Thyroid gland (tissue), 4 donors: ENCODE measurements at places on chromosomes 12 and 14. TPM values are rescaled to one million over a fixed set of nuclear protein-coding genes. Genes with fewer than 3 reads are reported as not detected.

- H3K36me3 ChIP-seq = no peaks in the 10 kb centered on the region
- H3K27me3 ChIP-seq = no peaks in the 10 kb centered on the region
- H3K27ac ChIP-seq = no peak overlapping the region
- H3K4me1 ChIP-seq = no peaks in the 10 kb centered on the region
Measured at GRCh38 chr14:31994391-31995033, 82.6 kb upstream of the ARHGAP5 start.

Gene FBXW8
- total RNA-seq = 29.3 TPM

DNA sequence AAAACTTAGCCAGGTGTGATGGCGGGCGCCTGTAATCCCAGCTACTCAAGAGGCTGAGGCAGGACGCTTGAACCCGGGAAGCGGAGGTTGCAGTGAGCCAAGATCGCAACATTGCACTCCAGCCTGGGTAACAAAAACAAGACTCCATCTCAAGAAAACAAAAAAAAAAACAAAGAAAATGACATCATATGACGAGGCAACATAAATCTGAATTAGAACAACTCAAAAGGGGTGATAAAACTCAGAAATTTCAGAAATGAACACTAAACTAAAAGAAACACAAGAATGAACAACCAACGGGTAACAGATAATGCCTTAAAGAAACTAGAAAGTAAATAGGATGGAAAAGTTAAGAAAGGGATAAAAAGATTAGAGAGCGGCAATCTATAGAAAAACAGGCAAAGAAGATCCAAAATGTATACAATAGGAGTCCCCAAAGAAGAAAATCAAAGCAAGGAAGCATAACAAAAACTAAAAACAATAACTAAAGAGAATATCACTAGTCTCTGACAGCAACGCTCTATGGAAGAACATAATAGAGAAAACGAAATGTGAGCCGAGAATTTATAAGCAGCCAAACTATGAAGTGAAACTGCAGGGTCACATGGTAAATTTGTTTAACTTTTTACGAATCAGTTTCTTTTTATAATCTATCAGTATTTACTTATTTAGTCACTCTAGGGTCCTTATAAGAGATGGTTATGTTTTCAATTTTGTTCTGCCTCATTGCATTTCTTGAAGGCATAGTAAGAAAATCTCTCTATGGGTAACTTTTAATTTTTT lies 45.7 kb downstream of the SPPL3 start:
- peaks cover 14% of the 10 kb centered on the region for H3K4me1 ChIP-seq
- no peak overlapping the region for H3K4me3 ChIP-seq
- H3K27me3 ChIP-seq = no peaks in the 10 kb centered on the region
- DNase-seq = no peak
- no peak overlapping the region for H3K27ac ChIP-seq

Gene MUCL1
- not detected for total RNA-seq

DNA sequence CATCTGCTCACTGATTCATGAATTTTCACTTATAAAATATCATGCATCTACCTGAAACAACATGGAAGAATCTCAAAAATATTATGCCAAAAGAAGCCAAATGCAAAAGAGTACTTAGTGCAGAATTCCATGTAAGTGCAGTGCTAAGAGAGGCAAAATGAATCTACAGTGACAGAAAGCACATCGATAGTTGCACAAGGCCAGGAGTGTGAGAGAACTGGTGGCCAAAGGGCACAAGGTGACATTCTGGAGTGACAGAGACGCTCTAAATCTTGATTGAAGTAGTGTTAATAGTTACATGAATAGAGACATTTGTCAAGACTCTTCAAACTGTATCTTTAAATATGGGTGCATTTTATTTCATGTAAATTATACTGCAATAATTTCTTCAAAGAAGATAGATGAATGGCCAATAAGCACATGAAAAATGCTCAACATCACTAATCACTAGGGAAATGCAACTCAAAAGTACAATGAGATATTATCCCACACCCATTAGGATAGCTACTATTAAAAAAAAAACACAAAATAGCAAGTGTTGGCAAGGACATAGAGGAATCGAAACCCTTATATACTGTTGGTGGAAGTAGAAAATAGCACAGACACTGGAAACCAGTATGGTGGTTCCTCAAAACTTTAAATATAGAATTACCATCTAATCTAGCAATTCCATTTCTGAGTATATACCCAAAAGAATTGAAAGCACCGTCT lies 71.7 kb upstream of the KICS2 start:
- no peak overlapping the region for H3K4me3 ChIP-seq
- H3K4me1 ChIP-seq = no peaks in the 10 kb centered on the region
- H3K27me3 ChIP-seq = no peaks in the 10 kb centered on the region
- DNase-seq = no peak

- no peaks in the 10 kb centered on the region for H3K36me3 ChIP-seq
- no peak overlapping the region for H3K27ac ChIP-seq
- DNase-seq = no peak
- H3K4me1 ChIP-seq = no peaks in the 10 kb centered on the region
- H3K4me3 ChIP-seq = no peak overlapping the region
Measured at GRCh38 chr12:30546121-30546520, 149.5 kb downstream of the IPO8 start.

DNA sequence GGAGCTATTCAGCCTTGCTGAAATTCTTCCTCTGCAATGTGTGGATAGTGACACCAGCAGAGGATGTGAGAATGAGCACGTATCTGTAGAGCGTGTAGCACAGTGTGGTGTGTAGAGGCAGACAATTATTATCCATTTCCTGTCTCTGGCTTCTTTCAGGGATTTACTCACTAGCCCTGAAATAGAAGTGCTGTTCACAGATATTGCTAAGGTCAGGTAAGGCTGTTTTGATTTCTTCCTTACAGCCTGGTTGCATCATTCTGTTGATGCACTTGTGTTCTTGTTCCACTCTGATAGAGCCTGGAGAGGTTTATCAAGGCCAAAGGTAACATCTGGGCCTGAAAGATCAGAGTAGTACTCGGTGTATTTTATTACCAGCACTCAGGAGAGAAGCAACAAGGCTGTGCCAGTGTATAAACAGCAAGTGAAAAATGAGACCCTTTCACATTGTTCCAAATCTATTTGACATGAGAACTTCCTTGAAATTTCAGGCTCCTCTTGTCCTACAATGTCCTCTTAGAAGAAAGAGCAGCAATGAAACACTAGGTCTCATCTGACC lies 16.7 kb downstream of the ARG2 start:
- no peaks in the 10 kb centered on the region for H3K36me3 ChIP-seq
- peaks cover 48% of the 10 kb centered on the region for H3K4me1 ChIP-seq
- H3K27me3 ChIP-seq = no peaks in the 10 kb centered on the region

DNA sequence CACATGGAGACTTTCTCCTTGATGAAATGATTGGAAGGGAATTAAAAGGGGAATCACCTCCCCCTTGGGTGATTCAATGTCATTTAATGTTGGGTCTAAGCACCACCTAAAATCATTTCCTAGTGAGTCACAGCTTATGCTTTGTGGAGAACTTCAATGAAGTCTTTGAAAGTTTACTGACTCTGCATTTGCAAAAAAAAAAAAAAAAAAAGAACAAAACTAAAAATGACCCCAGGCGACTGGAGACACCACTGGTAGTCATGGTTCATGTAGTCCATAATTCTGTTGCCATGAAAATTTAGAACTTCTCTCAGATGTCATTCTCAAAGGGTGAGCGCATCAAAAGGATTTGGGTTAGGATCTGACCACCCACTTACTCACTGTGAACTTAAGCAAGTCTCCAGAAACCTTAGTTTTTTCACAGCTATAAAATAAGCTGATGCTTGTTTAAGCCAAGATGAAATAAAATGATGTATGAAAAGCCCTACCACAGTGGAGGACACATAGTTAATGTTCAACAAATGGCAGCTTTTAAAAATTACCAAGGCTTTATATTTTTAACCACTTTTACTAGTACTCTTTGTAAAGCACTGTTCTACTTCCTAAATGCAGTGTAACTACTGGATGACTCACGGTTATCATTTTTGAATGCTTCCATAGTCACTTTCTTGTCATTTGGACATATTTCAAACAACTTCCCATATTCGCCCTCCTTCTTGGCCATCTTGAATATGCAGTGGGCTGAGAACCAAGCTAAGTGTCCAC lies 18.1 kb upstream of the KSR2 start:
- no peak overlapping the region for H3K27ac ChIP-seq
- no peak for DNase-seq
- no peaks in the 10 kb centered on the region for H3K27me3 ChIP-seq
- no peak overlapping the region for H3K4me3 ChIP-seq
- H3K36me3 ChIP-seq = no peaks in the 10 kb centered on the region
- H3K4me1 ChIP-seq = no peaks in the 10 kb centered on the region

- no peaks in the 10 kb centered on the region for H3K36me3 ChIP-seq
- H3K27ac ChIP-seq = peak overlapping the region; percentile 19
- peaks cover 37% of the 10 kb centered on the region for H3K4me1 ChIP-seq
- H3K4me3 ChIP-seq = no peak overlapping the region
- no peaks in the 10 kb centered on the region for H3K27me3 ChIP-seq
Measured at GRCh38 chr14:103118018-103118662, 5.1 kb upstream of the TNFAIP2 start.

- no peak overlapping the region for H3K4me3 ChIP-seq
- peak; percentile 87 for DNase-seq
- H3K27me3 ChIP-seq = no peaks in the 10 kb centered on the region
- H3K27ac ChIP-seq = peak overlapping the region; percentile 63
- H3K36me3 ChIP-seq = no peaks in the 10 kb centered on the region
Measured at GRCh38 chr14:99538275-99538674, 57.1 kb downstream of the CCNK start.

Gene CCDC38
- total RNA-seq = not detected

GRCh38 chr14:54929556-54929955 lies 26.9 kb upstream of the GCH1 start:
- H3K27me3 ChIP-seq = no peaks in the 10 kb centered on the region
- H3K27ac ChIP-seq = peak overlapping the region; percentile 12
- H3K36me3 ChIP-seq = no peaks in the 10 kb centered on the region
